HT-29 (cell line): ENCODE measurements at places on chromosomes 3 and 15. TPM values are rescaled to one million over a fixed set of nuclear protein-coding genes. Genes with fewer than 3 reads are reported as not detected.

RASL12 gene
- total RNA-seq: not detected in 2 replicates

KLHL25 gene
- total RNA-seq: 17.9 and 23.6 TPM in 2 replicates

SCN11A gene
- not detected in 2 replicates for total RNA-seq

AADACL2 gene
- total RNA-seq: not detected in 2 replicates

GUCA1C gene
- total RNA-seq: not detected in 2 replicates

GRCh38 chr15:101180620-101181307 is 71.1 kb downstream of the CHSY1 start:
- no peak for DNase-seq

DNA sequence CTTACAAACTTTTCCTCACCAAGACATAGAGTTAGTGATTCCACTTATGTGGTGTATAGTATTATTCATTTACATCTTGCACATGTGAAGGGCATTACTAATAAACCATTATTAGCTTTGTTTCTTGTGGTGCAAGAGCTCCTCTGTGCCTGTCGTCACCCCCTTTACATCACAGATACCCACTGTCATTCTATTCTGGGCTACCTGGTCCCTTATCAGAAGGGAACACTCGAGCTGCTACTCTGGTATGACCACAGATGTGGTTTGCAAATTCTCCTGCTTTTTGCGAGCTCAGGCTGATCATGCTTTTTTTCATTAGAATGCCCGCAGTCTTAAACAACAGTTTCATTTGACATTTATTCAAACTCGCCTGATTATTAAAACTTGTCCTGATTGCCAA is 13.9 kb upstream of the SENP2 start:
- DNase-seq: no peak

GRCh38 chr3:22392286-22392685 is 641.3 kb upstream of the ZNF385D start:
- DNase-seq: no peak

DNA sequence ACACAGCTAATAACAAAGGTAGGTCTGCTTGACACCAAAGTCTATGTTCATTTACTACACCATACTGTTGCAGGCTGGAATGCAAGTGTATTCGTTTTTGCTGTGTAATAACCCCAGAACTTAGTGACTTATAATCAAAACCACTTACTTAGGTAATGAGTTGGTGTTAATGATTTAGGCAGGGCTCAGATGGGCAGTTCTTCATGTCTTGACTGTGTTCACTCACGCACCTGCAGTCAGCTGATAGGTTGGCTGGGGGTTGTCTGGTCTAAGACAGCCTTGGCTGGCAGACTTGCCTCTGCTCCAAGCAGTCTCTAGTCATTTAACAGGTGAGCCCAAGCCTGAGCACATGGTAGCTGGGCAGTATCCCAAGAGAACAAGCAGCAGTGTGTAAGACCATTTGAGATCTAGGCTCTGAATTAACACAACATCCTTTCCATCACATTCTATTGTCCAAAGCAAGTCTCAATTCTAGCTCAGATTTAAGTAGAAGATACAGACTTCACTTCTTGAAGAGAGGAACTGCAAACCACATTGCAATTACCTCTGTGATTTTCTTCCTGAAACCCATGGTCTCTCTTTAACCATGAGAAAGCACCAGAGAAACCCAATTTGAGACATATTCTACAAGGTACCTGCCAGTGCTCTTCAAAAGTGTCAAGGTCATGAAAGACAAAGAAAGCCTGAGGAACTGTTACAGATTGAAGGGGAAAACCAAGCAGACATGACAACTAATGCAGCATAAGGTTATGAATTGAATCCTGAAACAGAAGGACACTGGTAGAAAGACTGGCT is 13.3 kb upstream of the DCLK3 start:
- no peak for DNase-seq

- no peak for DNase-seq
Measured at GRCh38 chr15:35013370-35013769, 25.3 kb upstream of the ZNF770 start.

- no peak for DNase-seq
Measured at GRCh38 chr15:70030851-70031250, 66.9 kb downstream of the TLE3 start.

DNA sequence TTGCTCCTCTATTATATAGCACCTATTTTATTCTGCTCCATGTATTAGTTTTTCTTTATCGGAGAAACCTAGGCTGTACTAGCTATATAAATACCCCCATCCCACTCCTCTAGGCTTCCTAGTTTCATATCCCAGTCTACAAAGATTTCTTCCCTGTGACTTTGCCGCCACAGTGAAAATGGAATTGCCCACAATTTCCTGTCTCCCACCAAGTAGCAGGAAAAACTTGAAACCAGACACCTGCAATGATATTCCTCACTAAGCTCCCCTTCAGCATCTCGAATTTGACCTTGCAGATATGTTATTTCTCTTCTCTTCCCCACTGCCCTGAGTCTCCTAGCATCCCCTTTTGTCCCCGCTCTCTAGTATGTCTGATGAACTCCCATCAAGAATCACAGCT is 685.8 kb upstream of the CCDC54 start:
- DNase-seq: no peak

GRCh38 chr15:42149493-42150218 is 6.8 kb downstream of the PLA2G4F start:
- no peak for DNase-seq

- peak; percentile 88 for DNase-seq
Measured at GRCh38 chr3:141303481-141304223, 64.7 kb upstream of the ZBTB38 start.

- no peak for DNase-seq
Measured at GRCh38 chr3:117553461-117553860, 843.9 kb downstream of the TUSC7 start.

- no peak for DNase-seq
Measured at GRCh38 chr15:100297812-100298211, 44.0 kb downstream of the ADAMTS17 start.

DNA sequence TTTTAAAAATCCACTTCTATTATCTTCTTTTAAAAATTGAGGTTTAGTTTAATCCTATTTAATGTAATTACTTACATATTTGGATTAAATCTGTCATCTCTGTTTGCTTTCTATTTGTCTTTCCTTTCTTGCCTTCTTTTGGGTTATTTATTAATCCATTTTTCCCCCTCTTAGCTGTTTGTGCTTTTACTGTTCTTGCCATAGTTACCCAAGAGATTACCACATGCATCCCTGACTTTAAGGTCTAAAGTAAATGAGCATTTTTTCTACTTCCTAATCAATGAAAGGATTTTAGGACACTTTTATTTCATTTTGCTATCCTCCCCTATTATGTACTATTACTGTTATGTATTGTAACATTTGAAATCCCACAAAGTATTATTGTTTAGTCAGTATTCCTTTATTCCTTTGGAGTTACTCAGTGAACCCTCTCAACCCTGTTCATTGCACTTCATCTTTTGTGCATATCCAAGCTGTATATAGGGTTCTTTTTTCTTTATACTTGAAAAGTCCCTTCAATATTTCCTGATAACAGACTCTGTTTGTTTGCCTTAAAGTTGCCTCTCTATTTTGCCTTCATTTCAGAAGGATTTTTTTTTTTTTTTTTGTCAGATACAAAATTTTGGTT is 62.7 kb downstream of the MEF2A start:
- DNase-seq: no peak

DNA sequence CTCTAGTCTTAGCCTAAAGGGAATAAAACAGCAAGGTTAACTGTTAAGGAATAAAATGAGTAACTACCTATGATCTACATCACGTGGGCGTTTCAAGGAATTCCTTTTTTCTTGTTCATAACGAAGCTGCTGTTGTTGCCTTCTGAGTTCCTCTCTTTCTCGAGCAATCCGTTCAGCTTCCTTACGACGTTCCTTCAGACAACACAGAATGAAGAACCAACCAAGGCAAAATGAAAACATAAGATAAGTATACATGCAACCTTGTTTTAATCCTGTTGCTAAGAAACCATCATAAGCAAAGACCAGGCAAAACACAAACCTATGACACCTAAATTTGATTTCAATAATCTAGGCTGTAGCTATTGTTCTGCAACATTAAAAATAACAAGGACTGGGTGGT is 44.1 kb downstream of the SLTM start:
- no peak for DNase-seq

DNA sequence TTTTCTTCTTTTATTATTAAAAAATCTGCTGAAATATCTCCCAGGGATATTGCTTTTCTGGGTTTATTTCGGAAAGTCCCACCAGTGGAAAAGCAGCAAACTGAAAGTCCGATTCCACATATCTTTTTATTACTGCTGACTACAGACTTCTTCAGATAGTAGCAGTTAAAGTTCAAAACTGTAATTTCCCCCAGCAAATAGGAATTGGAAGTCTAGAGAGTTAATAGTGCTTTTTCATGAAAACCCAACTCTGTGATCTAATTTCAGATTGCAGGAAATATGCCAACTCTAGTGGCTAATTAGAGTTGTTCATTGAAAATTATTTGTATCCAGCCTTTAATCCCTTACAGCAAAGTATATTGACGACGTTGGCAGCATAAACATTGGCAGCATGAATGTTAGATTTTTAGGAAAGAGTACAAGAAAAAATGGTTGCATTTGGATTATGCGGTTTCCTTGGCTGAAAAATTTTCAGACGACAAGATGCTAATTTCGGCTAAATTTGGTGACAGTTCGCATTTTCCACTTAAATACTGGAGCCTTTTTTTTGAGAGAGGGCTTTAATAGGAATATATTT is 472.9 kb upstream of the CBLB start:
- no peak for DNase-seq

- DNase-seq: no peak
Measured at GRCh38 chr3:43613976-43614375, 7.8 kb downstream of the ANO10 start.

DNA sequence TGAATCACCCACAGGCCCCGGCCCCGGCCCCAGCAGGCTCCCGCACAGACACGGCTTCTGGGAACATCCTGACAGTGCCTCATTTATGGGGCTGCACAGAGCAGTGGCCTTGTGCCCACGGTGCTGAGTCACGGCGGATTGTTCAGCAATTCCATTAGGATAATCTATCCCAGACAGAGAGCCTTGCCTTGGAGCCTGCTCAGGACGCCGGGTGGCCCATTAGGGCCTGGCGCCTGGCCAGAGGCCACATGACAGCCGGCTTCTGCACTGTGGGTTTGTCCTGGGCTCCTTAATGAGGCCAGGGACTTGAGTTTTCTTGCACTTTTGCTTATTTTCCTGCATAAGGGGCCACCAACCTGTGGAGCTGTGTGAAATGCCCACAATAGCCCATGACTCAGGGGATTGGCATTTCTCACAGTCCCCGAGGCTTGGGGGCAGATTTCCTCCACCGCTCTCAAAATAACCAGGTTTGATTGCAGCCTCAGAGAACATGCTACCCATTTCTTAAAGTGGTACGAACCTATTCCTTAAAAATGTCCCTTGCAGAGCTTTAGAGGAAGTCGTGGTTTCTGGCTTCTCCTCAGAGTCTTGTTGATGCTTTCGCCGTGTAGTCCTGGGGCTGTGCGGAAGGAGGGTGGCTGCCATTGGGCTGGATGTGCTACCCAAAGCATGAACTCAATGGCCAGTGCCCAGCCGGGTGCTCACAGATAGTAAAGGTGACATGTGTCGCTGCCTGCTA is 19.0 kb downstream of the SYNM start:
- DNase-seq: peak; percentile 91
